Activated CD4-positive, alpha-beta memory T cell treated with anti-CD3 and anti-CD28 coated beads, Interleukin-2, amount 10 ng/mL, durations not matched to agents 7 days and 5 days (primary cell): ENCODE measurements at places on chromosomes 13 and 19.
A peak's percentile ranks its signal among the peaks of the same experiment; 100 is the strongest.

- no peaks in the 10 kb centered on the region for H3K27me3 ChIP-seq
- no peak overlapping the region for H3K27ac ChIP-seq
- no peak overlapping the region for H3K4me3 ChIP-seq
- no peaks in the 10 kb centered on the region for H3K36me3 ChIP-seq
- DNase-seq, result no peak
These were observed 6.3 kb downstream of the BCAT2 start for GRCh38 chr19:48804496-48804895.

DNA sequence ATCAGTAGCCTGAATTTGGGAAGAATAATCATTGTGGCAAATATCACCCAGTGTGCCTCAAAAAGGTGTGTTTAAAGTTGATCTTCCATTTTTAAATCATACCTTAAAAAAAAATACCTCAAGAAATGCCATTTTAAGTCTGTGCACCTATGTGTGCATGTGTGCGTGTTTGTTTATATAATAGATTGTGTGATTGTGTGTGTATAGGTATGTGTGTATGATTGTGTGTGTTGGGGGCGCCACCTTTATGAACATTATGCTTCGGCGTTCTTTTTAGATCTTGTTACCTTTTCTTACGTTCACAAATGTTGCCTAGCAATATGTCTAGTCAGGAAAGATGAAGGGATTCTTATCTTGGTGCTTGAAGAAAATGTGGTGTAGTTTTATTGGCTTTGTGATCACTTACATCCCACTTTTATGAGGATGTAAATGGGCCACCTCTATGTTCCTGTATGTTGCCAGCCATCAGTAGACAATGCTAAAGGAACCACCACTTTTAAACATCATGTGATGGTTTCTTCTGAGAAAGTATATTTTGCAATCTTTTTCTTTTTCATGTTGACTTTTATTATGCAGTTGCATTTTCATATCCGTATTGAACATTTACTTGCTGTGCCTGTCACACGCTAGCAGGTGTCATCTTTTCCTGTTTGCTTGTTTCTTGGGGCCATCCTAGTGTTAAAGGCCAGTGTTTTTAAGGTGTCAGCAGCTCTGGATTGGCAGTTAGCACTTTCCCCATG is 2.2 kb upstream of the IRS2 start:
- peak overlapping the region; percentile 60 for H3K27ac ChIP-seq
- H3K4me3 ChIP-seq, result peak overlapping the region; percentile 76

DNA sequence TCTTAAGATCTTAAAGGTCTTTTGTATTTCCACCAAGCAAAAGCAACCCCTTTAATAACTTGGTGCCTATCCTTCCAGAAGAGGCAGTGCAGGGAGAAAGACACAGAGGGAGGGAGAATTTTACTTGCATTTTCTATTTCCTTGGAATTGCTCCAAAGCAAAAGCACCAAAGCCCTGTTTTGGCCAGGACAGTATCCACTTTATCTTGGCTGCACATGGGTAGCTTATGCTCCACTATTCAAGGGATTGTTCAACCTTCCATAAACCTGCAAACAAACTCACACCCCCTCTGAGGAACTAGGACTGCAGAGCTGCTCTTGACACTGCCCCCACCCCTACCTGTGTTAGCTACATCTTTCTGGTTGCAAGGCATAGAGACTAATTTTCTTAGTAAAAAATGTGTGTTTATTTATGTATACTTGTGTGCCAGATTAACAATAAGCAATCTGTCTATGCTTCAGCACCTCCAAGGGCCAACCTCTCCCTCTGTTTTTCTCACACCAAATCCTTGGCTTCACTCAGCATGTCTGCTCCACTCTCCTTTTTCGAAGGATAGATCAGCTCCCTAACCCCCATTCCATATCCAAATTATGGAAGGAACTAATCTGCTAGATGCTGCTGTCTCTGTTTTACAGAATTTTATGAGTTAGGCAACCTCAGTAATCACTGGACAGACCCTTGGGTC is 68.1 kb upstream of the KLF12 start:
- H3K27ac ChIP-seq, result no peak overlapping the region
- no peaks in the 10 kb centered on the region for H3K36me3 ChIP-seq
- no peaks in the 10 kb centered on the region for H3K4me1 ChIP-seq
- peaks cover 3% of the 10 kb centered on the region for H3K27me3 ChIP-seq
- H3K4me3 ChIP-seq, result no peak overlapping the region
- DNase-seq, result no peak

- peak; percentile 40 for DNase-seq
- H3K27me3 ChIP-seq, result no peaks in the 10 kb centered on the region
- no peaks in the 10 kb centered on the region for H3K36me3 ChIP-seq
- peak overlapping the region; percentile 76 for H3K27ac ChIP-seq
These were observed 1.3 kb downstream of the SLC25A42 start for GRCh38 chr19:19064811-19065745.

- H3K27ac ChIP-seq, result no peak overlapping the region
- peaks cover 64% of the 10 kb centered on the region for H3K36me3 ChIP-seq
- no peaks in the 10 kb centered on the region for H3K4me1 ChIP-seq
- DNase-seq, result no peak
- H3K27me3 ChIP-seq, result no peaks in the 10 kb centered on the region
These were observed 41.1 kb downstream of the TMTC4 start for GRCh38 chr13:100633461-100633860.
